Smooth muscle cell of bladder (primary cell): ENCODE measurements at places on chromosomes 12 and 14. TPM values are rescaled to one million over a fixed set of nuclear protein-coding genes. Genes with fewer than 3 reads are reported as not detected.

SLC35F4 gene
- 0.28 TPM in 1 of 2 replicates, not detected in the other for total RNA-seq

NUAK1 gene
- total RNA-seq, result 17.9 and 25.8 TPM in 2 replicates

RPS6KL1 gene
- total RNA-seq, result 0.28 and 0.46 TPM in 2 replicates

SERPINA9 gene
- total RNA-seq, result not detected in 2 replicates

FAIM2 gene
- total RNA-seq, result 5.4 and 5.5 TPM in 2 replicates

GALNT8 gene
- total RNA-seq, result under 0.01 and 0.18 TPM in 2 replicates

SHMT2 gene
- total RNA-seq, result 223 and 313 TPM in 2 replicates

CATSPERB gene
- total RNA-seq, result not detected in 2 replicates

FOXN4 gene
- total RNA-seq, result not detected in 2 replicates

MDM2 gene
- 136 and 228 TPM in 2 replicates for total RNA-seq

RGS6 gene
- total RNA-seq, result not detected in 2 replicates

KRT72 gene
- not detected in 2 replicates for total RNA-seq

POTEM gene
- not detected in 2 replicates for total RNA-seq

ZNF891 gene
- 0.71 and 0.92 TPM in 2 replicates for total RNA-seq

TMEM132D gene
- under 0.01 TPM in 1 of 2 replicates, not detected in the other for total RNA-seq

IL22 gene
- not detected in 2 replicates for total RNA-seq
